ENCODE measurements at places on chromosomes 1 and 21.

DNA sequence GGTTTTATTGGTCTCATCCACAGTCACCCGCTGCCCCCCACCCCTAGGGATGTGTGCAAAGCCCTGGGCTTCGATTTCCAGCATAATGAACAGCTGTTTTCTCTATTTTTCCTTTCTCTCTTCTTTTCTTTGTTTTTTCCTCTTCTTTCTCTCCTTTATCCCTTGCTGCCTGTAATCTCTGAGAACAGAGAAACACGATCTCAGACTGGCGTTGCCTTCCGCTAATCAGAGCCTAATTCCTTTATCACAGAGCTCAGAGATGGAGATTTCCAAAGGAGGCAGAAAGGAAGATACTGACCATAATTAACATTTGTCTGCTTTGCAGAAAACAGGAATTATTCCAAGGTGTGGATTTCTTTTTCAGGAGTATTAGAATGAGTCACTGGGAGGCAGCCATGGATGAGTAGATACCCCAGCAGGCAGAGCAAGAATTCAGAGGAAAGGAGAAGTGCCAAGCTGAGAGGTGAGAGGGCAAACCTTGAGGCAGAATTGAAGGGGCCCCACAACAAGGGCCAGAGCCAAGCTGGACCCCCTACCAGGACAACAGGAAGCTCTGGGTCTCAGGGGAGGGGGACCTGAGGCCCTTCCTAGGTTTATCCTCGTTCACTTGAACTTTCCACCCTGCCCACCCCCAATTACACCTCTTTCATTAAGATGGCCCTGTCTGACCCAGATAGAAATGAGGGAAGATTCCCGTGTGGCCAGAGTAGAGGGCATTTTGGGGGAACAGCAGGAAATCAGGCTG lies 33.3 kb downstream of the MATN1 start:
- DNase-seq = no peak

DNA sequence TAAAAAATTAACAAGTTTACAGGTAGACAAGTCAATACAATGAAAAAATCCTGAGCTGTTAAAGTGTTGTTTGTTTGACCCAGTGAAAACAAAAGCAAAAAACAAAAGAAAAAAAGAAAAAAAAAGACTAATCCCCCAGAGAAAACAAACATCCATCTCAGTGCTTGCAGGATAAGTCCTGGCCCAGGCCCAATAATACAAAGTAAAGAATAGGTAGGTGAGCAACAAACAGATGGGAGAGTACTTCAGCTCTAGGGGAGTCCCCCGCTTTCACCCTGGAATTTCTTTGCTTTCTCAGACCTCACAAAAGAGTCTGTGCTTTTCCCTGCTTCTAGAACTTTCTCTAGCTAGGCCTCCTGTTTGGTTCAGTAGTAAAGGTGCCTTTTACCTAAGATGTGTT lies 70.3 kb downstream of the ABCA4 start:
- DNase-seq = no peak

DNA sequence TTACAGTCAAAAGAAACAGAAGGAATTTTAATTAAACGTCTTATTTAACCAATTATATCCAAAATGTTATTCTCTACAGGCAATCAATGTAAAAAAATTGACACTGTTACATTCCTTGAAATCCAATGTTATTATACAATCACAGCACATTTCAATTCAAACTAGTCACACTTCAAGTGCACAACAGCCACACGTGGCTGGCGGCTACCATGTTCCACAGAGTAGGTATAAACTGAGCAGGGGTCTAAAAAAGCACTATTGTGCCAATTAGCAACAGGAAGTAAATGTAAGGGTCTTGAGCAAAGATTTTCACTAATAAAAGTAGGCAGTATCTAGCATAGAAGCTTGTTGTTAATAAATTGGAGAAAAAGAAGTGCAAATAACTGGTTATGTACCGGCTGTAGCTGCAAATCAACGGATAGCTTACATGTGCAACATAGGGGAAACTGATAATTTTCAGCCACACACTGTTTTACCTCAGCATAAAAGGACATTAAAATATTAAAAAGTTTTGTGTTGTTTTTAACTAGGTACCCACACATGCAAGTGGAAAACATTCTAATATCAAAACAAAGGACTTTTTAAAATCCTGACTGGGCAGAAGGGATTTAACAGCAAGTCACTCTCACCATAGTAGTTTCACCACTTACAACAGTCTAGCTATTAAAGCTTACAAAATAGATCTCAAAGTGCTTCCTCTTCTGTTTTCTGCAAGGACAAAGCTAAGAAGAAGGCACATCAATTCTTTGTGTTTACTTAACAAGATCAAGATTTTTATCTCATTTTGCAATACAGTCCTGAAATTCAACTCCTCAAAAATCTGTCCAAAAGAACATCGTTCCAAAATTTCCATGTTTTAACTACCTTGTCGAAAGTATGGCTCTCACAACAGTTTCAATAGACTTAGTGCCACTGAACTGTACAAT lies 2.5 kb downstream of the CSDE1 start:
- DNase-seq = no peak

DNA sequence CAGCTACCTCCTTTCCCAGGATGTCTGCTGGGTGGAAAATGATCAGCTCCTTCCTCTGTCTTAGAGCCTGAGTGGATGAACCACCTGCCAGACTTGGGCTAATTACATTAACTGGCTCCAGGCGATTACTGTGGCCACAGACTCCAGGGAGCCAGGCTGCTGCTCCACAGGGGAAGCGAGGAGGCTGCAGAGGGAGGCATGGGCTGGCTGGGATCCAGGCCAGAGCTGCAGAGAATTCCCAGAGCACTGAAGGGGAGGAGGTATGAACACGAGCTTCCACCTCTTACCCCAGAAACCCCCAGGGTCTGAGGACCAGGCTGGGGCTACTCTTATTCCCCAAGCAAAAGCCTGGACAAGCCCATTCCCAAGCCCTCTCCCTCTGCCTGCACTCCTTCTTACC lies 136.0 kb upstream of the KLHDC7A start:
- no peak for DNase-seq

DNA sequence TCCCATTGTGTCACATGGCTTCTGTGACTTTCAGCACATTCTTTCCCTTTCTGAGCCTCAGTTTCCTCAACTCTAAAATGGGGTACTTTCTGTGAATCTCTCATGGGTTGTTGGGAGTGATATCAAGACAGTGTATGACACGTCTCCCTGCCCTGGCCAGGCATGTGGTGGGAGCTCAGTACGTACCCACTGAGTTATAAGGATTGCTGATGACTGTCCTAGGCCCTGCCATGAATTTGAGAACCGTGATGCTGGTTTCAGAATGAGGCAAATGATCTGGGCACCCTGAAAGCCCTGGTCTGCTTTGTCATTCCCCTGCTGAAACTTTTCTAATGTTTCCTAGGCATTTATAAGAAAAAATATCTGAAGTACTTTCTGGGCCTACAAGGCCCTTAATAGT lies 3.6 kb downstream of the ZNF362 start:
- DNase-seq = no peak

- DNase-seq = no peak
Observed at GRCh38 chr21:33136847-33137502, 67.0 kb downstream of the OLIG1 start.

- DNase-seq = no peak
Observed at GRCh38 chr1:117104986-117105385, 16.6 kb downstream of the TRIM45 start.

DNA sequence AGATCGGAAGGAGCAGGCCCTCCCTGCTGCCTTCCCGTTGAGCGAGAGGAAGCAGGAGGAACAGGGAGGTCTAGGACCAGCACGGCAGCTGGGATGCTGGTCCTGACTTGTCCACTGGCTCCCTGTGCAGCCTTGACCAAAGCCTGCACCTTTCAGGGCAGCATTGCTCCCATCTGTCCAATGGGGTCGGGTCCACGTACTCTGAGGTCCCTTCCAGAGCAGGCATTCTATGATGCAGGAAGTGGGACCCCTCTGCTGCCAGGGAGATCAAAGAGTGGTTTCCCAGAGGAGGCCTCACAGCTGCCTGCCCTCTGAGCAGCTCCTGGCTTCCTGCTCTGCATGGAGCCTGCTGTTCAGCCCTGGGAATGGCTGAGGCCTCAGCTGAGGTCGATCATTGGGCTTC lies 21.7 kb upstream of the ZNF362 start:
- no peak for DNase-seq

DNA sequence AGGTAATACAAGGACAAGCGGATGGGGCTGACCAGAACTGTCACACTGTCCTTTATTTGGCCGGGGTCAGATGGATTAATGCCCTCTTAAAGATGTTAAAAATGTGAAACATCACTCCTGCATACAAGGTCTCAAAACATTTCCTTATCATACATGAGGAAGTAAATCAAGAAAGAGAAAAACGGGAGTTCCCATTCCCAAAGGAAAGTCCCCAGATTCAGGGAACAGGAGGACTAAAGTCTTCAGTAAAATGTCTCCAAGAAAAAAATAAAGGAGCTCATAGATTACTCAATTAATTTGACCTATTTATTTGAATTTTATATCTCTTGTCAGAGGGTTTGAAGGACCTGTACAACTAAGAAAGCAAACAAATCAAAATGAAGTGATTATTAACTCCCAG lies 13.4 kb upstream of the HSD11B1 start:
- no peak for DNase-seq

DNA sequence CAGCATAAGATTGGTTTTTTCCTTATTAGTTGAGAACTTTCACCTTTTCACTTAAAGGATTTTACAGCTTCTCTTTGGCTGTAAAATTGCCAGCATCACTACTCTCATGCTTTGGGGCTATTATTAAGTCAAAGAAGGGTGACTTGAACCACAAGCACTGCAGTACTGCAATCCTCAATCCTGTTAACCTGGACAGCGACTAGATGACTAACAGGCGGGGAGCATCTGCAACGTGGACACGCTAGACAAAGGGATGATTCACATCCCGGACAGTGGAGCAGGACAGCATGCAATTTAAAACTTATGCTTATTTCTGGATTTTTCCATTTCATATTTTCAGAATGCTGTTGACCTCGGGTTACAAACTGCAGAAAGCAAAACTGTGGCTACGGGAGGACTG lies 8.1 kb downstream of the ARV1 start:
- DNase-seq = no peak

GRCh38 chr1:182395906-182396305 lies 4.3 kb upstream of the GLUL start:
- DNase-seq = no peak

DNA sequence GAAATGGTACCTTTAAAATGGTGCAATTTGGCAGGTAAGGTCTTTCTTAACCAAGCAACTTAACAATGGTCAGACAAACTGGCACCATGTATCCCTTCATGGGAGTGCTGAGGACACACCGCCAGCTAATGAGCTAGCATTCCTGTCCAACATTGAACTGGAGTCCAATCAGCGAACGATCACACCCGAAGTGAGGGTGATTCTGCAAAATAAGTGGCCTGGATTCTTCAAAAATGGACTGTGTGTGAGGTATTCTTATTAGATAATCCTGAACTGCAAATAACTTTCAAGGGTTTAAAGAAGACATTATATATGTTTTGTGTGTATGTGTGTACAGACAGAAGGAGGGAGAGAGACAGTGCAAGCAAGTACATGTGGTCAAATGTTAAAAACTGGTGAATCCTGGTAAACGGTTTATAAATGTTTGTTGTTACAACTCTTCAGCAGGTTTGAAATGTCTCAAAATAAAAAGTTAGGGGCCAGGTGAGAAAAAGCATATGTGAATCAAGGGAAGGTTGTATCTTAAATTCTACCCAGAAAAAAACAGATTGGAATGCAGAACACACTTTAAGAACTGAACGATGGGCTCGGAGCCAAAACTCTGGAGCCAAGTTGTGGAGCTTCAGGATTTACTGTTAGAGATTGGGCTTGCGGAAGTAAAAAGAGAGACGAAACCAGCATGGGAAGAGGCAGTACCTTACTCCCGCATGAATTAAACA lies 20.9 kb downstream of the GADD45A start:
- no peak for DNase-seq

- DNase-seq = no peak
Observed at GRCh38 chr1:91752324-91752723, 133.6 kb downstream of the TGFBR3 start.

- DNase-seq = no peak
Observed at GRCh38 chr1:13494025-13494424, 19.8 kb downstream of the LRRC38 start.

DNA sequence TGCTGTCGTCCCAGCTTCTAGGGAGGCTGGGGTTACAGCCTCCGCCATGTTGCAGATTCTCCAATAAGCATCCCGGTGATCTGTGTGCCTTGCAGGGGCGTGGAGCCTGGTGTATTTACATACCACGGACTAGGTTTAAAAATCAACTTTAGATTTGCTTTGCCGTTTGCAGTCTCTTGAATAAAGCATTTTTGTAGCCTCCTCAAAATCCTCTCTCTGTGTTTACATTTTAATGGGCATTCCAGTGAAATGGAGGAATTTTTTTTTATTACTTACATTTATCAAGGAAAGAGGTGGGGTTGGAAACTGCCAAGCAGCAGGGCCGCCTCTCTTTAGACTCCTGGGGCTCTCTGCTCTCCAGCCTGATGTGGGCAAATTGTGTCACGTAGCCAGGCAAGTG lies 437.5 kb upstream of the VAMP3 start:
- no peak for DNase-seq

DNA sequence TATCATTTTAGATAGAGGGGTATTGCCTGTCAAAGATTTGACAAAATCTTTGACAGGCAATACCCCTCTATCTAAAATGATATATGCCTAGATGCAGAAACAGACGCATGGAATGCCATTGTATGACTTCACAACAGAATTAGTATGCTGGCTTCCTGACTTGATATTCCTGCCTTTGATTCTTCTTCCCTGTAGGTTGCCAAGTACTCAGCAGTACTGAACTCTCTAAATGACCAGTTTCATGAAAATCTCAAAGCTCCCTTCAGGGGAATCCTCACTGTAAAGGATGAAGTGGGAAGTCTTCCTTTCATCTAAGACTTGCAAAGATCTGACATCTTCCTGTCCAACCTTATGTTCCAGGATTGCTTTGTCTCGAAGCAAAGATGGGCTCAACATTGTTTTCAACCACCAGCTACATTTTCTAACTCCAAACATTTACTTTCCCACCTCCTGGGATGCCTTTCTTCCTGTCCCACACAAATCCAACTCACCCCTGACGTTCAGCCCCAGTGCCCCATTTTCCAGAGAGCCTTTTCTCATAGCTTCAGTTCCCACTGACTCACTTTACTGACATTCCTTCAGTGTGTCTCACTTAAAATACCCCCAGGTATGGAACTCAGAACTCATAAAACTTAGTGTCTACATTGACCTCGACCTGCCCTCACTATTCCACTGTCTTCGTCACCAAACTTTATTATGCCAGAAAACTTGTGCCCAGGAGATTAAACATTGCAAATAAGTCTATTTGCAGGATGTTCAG lies 67.3 kb upstream of the KCNJ6 start:
- no peak for DNase-seq

- no peak for DNase-seq
Observed at GRCh38 chr1:205324781-205325180, 3.2 kb upstream of the NUAK2 start.

DNA sequence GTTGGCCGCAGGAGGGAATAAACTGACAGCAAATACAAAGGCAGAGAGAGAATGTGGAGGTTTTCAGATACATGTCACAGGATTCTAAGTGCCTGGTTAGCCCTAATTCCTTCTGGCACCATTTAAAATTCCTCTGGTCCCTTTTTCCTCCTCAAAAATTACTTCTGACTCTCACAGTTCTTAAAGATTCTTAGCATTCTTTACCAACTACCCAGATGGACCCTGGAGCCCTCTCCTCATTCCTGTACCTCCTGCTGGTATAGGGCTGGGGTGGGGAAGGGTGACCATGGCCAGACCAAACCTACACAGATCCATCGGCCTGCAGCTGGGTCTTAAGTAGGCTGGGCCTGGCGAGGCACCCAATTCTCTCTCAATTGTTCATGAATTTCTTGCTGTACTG lies 7.2 kb downstream of the MKNK1 start:
- DNase-seq = no peak

All from SHP77 treated with DMSO at 0.1 percent for 48 hours (cell line).